Activated CD4-positive, alpha-beta T cell treated with anti-CD3 and anti-CD28 coated beads, Interleukin-2, amount 50 U/mL, for 4 hours (primary cell): ENCODE measurements at places on chromosomes 5 and 9.

GRCh38 chr5:9715891-9716335 is 85.8 kb upstream of the TAS2R1 start:
- DNase-seq = no peak

- no peak for DNase-seq
Measured at GRCh38 chr9:26565118-26565517, 327.5 kb downstream of the CAAP1 start.

DNA sequence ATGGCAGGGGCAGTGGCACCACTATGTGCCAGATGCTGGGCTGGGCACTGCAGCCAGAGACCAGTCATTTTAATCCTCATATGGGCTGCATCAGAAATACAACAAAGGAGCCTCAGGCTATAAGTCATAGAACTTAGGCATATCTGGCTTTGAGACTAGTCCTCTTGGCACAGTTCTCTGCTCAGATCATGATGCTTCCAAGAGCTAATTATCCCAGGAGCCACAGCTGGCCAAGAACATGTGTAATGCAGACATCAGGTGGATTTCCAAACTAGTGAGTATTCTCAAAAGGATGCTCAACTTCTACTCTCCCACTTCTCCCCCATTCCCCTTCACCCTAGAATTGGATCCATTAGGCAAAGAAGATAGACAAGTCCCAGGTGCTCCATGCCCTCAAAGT is 562.2 kb upstream of the TRPC7 start:
- no peak for DNase-seq

GRCh38 chr5:171757853-171758535 is 27.6 kb upstream of the SMIM23 start:
- DNase-seq = no peak

DNA sequence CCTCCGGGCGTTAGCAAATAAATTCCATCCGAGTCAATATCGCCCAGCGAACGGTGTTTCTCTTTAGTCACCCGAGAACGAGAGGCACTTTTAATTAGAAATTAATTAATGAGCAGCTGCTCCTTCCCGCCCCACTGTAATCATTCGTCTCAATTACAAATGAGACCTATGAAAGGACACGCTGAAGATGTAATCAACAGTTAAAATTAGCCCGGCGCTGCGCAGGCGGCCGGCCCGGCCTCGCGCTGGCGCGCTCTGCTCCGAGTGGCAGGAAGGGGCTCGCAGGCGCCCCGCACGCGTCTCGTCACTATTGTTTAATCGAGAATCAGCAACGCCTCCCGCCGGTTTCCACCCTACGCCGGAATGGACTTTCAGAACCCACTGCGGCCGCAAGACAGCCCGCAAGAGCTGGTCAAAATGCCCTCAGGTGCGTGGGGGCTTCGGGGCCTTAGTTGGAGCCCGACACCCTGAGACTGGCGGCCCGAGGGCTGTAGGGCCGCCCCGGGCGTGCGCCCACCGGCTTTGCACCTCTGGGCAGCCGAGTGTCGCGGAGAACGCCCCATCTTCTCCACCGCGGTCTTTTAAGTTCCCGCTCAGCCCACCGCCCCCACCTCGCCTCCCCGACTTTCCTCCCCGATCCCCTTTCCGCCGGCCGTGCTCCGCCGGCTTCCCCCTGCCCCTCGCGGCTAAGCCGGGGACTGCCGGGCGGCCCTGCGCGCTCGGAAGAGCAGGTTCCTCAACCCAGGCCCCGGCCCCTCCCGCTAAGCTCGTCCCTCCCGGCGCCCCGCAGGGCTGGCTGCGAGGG is 597 bp upstream of the IRX4 start:
- DNase-seq = no peak

- DNase-seq = no peak
Measured at GRCh38 chr9:72165821-72166547, 16.7 kb downstream of the GDA start.

DNA sequence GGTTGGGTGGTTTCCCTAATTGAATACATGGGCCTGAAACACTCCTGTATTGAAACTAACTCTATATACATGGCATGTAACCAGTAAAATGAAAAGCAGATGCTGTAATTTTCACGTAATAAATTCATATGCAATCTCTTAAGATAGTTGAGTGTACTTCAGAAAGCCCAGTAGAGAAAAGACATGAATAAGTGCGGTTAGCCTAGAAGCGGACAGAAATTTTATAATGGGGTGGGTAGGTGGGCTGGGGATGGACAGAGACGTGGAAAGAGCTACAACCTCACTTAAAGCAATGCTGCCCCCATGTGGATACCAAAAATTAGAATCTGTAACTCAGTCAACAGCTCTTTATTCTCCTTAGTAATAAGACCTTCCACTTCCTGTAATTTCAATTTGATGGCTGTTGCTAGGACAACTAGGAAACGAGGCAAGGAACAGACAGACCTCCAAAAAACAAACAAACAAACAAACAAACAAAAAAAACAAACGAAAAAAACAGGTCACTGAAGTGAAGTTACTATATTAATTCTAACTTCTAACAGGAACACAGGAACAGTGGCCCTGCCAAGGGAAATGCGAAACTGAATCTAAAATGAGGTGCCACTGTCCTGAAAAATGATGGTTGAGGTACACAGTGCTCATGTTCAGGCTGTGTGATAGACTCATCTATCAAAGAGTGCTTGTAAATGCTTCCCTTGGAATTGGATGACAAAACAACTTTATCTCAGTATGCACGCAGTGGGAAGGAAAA is 103.4 kb upstream of the GNA14 start:
- DNase-seq = no peak

- DNase-seq = no peak
Measured at GRCh38 chr5:34587355-34588241, 68.5 kb upstream of the RAI14 start.

GRCh38 chr9:77616191-77616590 is 31.9 kb downstream of the GNA14 start:
- no peak for DNase-seq

DNA sequence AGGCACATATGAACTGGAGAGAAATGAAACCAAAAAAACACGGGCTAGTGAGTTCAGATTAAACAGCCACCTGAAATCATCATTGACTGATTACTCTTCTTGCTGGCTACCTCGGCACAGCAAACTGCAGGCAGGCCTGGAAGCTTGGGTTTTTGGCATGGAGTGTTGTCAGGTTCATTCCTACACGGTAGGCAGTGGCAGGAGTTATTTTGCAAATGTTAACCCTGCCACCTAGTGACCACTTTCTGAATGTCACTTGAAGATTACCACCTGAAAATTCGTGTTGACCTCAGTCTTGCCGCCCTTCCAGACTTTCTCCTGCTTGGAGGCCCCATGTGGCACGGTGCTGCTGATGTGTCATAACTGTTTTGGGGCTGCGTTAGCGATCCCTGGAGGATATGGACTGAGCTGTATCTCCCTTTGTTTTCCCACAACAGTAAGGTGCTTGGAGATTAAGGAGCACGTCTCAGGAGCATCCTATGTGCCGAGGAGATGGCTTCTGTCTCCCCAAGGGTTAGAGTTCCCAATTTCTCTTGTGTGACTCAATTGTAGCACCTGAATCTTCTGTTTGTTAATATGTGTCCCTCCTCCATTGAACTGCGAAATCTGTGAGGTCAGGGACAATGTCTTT is 12.7 kb upstream of the CD180 start:
- DNase-seq = peak; percentile 36
